ENCODE measurements at places on chromosomes 2 and 18. TPM values are rescaled to one million over a fixed set of nuclear protein-coding genes. Genes with fewer than 3 reads are reported as not detected.

LMAN1 gene
- polyA plus RNA-seq: 15.9 TPM

UCN gene
- polyA plus RNA-seq: 2.7 TPM

SLC4A3 gene
- polyA plus RNA-seq: 9.9 TPM

CIDEA gene
- polyA plus RNA-seq: 3.5 TPM

ZNF397 gene
- 9.7 TPM for polyA plus RNA-seq

Data from pancreas (tissue), 10 donors.